ENCODE measurements at places on chromosomes 1 and 21.

- no peak for DNase-seq
These were observed at the start of gene TAL1 for GRCh38 chr1:47232187-47232874. TAL1 (minus strand) TSS chr1:47232225; CDS start chr1:47225888, 6,337 bp downstream.

DNA sequence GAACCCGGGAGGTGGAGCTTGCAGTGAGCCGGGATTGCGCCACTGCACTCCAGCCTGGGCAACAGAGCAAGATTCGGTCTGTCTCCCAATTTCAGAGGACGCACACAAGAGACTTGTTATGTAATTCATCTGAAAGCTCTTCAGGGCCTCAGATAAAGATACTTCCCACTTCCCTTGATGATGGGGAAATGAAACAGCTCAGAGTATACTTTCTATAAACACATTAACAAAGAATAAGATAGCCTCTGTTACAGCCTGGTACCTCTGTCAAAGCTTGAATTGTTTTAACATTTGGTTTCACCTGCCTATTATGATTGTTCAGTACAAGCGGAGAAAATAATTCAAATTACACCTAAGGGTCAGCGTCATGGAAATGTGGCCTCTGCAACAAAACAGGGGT, 622.9 kb upstream of the ADGRL4 start:
- DNase-seq = no peak

DNA sequence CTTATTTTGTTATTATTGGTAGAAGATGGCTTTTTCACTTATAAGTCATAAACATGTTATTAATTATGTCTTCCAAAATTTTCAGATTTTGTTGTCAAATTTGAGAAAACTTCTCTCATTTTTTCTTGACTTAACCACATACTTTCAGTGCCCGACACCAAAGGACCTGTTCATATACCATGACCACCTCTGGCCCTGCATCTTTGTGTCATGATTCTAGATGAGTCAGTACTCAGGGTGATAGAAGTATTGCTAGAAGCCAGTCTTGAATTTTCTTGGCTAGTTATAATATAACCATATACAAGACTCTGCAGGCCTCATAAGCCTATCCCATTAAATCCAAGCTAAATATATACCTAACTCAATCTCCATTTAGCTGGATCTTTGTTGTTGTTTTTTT, 35.4 kb upstream of the DPH5 start:
- no peak for DNase-seq

DNA sequence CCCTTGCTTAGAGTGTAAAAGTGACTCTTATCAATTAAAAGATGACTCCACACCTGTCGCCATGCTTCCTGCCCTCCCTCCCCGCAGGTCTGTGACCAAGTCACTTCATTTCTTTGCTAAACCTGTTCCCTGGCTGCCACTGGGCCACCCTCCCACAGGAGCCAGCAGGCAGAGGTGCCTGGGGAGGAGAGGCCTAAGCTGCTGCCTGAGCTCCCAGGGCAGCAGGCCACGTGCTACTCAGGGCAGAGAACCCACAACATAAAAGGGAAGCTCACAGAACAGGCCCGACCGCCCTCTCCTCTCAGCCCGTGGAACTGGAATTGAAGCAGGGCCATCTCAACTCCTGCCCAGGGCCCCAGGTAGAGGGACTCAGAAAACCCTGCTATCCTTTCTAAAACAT, 4.9 kb downstream of the C1orf198 start:
- DNase-seq = no peak

- DNase-seq = no peak
These were observed 51.7 kb downstream of the BACE2 start for GRCh38 chr21:41219498-41220207.

- no peak for DNase-seq
These were observed 109.9 kb downstream of the CASZ1 start for GRCh38 chr1:10686404-10687040.

DNA sequence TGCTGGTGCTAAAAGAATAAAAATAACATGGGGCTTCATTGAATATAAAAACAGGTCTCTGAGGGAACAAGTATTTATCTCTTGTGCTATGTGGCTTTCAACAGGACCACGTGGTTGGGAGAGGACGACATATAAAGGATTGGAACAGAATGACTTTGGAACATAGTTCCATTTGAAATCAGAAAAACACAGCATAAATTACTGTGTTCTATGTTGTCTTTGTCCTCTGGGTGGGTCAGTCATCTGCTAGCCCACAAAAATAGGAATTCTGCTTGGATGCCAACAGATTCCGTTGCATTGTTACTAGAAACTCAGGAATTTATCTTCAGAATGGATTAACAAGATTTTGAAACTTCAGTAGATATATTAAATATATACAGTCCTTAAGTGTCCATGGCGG, 5.9 kb downstream of the CEP85 start:
- DNase-seq = no peak

DNA sequence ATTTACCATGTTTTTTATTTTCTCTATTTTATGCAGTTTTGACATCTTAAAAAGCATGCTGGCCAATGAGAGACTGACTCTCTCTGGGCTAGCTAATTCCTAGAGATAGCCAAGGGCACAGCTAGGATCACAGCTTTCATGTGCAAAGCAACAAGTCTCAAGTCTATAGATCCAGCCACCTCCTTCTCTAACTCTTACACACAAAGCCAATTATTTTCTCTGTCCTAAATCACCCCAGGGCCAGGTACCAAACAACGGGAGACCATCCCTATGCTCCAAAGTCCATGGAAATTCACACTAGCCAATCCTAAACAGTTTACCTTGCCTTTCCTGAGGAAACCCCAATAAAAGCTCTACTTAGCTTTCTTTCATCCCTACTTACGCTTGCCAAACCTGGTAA, 38.0 kb downstream of the ARHGAP29 start:
- no peak for DNase-seq

GRCh38 chr1:112304126-112304525, 91.9 kb upstream of the CTTNBP2NL start:
- DNase-seq = no peak

- DNase-seq = no peak
These were observed 55.2 kb downstream of the SELENOF start for GRCh38 chr1:86858524-86859261.

- no peak for DNase-seq
These were observed 6.3 kb upstream of the ZSCAN20 start for GRCh38 chr1:33466159-33466558.
